ENCODE measurements at places on chromosomes 4 and X.

DNA sequence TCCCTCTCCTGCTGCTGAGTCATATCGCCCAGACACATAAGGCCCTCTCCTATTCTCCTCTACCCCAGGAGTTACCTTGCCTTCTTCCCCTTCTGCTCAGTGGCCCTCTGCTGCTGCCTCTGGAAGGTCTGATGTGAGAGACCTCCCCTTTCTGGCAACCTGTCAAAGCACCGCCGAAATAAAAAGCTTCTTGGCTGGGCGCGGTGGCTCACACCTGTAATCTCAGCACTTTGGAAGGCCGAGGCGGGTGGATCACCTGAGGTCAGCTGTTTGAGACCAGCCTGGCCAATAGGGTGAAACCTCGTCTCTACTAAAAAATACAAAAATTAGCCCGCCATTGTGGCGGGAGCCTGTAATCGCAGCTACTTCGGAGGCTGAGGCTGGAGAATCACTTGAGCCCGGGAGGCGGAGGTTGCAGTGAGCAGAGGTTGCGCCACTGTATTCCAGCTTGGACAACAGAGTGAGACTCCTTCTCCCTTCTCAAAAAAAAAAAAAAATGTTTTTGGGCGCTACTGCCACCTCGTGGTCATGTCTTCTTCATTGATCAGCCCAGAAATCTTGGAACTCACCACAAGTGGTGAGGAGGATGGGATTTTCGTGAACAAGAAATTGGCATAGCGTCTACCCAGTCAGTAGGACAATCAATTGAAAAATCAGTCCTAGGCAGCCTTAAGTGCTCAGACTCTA lies 8.6 kb upstream of the ZXDA start:
- DNase-seq, result peak; percentile 30

GRCh38 chr4:98659106-98659592 lies 738 bp upstream of the TSPAN5 start:
- no peak for DNase-seq

- DNase-seq, result peak; percentile 33
Measured at GRCh38 chr4:39044364-39044955, 12.3 kb upstream of the TMEM156 start.

DNA sequence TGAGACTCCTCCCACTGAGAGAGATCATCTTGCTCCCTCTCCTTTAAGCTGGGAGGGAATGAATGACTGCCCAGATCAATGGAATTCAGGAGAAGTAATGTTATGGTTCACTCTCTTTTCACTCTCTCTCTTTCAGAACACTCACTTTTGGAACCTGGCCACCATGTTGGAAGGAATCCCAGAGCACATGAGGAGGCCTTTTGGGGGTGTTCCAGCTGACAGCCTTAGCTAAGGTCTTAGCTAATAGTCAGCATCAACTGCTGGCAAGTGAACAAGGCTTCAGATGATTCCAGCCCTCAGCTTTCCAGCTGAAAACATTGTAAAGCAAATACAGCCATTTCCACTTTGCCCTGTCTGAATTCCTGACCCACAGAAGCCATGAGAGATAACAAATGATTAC lies 124.0 kb upstream of the CLNK start:
- DNase-seq, result peak; percentile 94

- no peak for DNase-seq
Measured at GRCh38 chr4:141807103-141807891, 170.9 kb downstream of the IL15 start.

DNA sequence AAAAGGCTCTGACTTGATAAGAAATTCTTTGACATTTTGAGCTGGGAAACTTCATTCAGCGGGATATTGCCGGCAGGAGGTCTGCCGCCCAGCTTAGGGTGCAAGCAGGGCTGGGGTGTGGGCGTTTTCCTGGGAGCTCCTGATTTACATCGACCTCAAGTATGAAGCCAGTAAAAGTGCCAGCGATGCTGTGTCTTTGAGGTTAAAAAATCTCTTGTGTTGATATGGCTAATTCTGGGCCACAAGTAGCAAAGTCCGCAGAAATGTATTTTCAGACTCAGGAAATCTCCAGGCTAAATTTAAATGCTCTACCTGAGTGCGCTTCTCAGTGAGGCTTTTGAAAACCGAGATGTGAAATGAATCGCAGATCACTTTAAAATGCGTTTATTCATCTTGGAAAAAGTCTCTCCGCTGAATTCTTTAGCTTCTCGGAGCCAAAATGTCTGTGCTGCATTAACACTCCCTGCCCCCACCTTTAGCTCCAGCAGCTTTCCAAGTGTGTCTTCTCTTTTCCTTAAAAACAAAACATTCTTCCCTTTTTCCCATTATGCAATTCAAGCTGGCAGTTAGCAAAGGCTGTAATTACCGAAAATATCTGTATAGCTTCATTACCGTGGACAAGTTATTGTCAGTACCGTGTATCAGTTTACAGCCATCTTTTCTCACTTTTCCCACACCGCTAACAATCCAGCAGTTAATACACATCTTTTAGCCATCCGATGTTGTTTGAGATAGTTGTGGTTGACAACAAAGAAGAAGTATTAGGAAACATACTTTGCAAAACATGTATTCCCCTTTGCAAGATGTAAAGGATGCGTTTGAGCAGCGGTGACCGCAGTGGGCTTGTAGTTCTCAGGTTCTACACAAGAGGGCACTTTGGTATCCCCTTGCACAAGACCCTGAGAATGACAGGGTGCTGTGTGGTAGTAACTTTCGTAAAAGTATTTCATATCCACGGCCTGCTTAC lies 136.0 kb upstream of the STX18 start:
- peak; percentile 19 for DNase-seq

DNA sequence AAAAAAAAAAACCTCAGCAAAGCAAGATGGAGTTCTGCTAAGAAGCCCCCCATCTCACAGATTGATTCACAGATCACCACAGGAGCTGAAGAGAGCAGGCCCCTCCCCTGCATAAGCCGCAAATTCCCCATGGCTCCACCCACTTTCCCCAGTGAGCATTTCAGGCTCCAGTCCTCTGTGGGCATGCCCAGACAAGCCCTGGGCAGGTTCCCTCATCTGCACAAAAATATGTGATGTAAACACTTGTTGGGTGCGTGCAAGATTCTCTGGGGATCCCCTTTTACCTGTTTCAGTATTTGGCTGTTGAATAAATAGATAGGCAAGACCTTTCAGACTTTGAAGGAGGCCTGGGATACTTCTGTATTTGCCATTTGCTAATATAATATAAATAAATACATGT lies 514.3 kb downstream of the PCDH7 start:
- DNase-seq, result no peak

- DNase-seq, result no peak
Measured at GRCh38 chr4:153634738-153635353, 49.2 kb upstream of the TLR2 start.

DNA sequence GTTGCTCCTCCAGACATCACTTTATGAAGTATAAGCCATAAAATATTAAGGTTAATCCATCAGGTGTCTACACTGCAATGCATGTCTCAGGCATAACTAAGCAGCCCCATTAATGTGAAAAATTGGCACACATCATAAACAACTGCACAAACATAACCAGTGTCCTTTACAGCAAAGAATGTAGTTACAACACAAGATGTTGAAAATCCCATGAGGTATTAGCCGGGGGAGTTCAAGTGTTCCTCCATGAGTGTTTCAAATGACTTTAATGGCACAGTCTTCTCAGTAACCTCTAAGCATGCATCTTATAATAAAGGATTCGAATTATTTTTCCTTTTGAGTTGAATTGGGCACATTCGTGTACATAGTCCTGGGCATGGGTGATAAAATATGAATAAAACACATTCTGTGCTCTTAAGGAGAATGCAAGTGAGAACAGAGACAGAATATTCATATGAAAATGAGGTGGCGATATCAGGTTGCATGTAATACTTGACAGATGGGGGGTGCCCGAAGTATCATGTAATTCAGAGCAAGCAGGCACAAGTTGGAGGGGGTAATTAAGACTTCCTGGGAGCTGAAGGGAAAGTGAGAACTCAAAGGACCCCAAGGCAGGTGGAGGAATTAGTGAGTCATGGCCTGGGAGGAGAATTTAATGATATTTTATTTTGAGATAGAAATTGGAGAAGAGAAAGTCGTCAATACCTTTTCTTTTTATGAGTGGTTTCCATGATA lies 18.2 kb upstream of the VCX2 start:
- DNase-seq, result no peak

GRCh38 chr4:68288393-68288740 lies 42.9 kb upstream of the TMPRSS11B start:
- DNase-seq, result no peak

DNA sequence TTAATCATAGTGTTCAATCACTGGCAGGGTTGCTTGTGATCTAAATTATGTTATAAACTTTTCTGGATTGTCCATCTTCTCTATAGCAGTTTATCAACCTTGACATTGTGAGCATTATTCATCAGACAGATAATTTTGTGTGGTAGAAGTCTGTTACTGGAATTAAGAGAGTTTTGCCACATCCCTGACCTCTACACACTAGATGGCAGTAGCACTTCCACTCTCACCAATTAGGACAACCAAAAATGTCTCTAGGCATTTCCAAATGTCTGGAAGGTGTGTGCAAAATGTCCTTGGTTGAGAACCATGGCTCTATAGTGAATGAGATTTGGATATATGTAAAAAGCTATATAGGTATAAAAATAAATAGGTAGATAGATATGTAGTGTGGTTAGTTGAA lies 324.1 kb upstream of the FAM47C start:
- DNase-seq, result no peak

DNA sequence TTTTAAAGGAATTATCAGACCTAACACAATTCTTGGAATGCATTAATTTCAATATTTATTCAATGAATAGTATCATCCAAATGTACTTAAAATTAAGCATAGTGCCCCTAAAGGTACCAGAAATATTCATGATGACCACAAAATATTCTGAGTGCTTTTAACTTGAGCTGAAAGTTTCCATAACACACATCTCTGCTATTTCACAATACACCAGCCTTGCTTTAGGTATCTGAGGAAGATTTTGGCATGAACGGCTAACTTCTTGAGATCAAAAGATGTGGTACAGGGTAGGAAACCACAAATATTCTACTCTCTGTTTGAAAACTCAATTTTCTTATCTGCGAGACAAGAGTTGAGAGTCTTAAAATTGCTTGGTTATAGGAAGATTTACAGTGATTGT lies 538.3 kb upstream of the PCDH7 start:
- DNase-seq, result no peak

- no peak for DNase-seq
Measured at GRCh38 chr4:151358266-151358665, 32.9 kb upstream of the SH3D19 start.

GRCh38 chr4:119873132-119873531 lies 193.5 kb downstream of the MAD2L1 start:
- DNase-seq, result no peak

DNA sequence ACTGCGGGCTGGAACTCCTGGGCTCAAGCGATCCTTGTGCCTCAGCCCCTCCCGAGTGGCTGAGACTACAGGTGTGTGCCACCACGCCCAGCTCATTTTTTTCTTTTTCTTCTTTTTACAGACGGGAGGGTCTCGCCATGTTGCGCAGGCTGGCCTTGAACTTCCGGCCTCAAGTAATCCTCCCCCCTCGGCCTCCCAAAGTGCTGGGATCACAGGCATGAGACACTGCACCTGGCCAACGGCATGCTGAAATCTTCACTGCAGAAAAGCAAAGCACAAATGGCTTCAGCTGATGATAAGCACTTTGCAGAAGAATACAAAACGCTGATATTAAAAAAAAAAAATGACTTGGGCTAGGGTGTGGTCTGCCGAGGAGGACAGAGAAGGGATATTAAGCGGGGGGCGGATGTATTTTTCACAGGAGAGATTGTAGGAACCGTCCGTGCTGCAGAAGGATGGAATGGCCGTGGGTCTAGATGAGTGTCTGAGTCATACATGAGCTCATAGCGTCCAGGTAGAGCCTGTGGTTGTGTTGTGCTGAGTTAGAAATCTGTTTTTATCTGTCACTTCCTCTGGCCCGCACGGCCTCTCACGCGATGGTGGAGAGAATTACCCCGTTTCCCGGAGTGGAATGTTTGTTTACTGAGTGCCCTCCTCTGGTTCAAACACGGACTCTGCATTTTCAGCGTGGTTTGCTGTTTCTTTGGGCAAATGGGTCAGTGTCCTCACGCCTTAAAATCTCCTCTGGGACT lies 8.5 kb upstream of the AKAP17A start:
- DNase-seq, result no peak

DNA sequence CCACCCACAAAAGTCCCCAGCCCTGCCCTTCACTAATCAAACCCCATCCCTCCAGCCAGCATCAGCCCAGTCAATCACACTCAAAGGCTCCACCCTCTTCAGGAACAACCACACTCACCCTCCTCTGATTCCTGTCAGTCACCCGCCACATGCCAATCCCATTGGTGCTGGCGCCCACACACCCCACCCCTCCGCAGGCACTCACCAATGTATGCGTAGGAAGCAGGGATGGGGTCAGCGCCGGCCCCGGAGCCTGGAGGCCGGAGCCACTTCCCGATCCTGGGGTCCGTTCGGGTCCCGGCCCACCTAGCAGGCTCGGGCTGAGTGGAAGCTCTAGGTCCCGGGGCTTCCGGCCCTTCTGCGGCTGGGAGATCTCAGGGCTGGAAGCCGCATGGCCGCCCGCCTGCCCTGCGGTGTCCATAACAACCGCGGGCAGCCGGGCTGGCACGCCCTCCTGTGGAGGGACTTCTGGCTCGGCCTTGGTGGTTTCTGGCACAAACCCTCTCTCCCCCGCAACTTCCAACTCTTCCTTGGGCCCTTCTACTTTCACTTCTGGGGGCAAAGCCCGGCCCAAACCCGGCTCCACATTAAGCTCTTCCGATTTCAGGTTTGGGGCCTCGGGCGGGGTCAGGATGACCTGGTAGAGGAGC lies 7.9 kb upstream of the CFP start:
- no peak for DNase-seq

DNA sequence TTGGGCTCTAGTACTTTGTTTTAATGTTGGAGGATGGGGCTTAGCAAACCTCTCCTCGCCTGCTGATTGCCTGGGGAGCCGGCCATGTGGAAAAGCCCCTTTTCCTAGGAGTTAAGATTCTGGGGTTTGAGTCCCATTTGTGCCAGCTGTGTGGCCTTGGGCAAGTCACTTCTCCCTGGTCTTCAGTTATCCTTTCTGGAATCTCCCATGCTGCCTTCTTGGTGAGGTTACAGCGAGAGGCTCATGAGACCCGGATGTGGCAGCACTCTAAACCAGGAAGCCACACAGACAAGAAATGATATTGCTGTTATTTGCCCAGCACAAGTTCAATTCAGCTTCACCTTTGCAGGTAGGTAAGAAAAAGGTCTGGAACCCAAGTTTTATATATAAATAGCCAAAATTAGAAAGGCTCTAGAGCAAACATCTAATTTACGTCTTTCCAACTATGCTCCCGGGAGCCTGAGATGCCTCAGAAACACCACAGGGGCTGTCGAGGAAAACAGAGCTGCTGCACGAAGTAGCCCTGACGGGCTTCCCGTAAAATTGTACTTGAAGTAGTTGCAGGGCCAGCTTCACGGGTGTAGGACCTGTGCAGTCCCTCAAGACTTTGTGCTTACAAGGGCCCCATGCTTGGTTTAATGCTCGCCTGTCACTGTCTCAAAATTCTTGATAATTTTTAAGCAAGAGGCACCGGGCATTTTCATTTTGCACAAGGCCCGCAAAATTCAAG lies 8.3 kb upstream of the SASH3 start:
- no peak for DNase-seq

GRCh38 chr4:78601013-78601412 lies 49.4 kb downstream of the ANXA3 start:
- no peak for DNase-seq

- no peak for DNase-seq
Measured at GRCh38 chr4:179666226-179666625, 2224.0 kb upstream of the AGA start.
